ENCODE measurements at places on chromosomes 5 and 9. TPM values are rescaled to one million over a fixed set of nuclear protein-coding genes. Genes with fewer than 3 reads are reported as not detected.

DNA sequence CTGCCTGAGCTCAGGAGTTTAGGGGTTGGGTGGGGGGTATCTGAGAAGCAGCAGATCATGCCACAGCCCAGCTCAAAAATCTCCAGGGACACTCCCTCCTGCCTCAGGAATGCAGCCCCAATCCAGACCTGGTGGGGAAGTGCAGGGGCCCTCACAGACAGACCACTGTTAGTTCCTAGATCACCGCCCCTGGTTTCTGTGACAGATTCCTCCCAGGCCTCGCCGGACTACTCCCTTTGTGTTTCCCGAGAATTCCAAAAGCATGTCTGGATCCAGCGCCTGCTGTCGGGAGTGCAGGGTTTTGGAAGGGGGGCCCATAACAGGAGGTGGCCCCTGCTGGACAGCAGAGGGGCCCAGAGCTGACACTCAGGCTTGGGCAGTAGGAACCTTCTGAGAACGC lies 74.5 kb downstream of the CTSL start:
- DNase-seq: no peak

DNA sequence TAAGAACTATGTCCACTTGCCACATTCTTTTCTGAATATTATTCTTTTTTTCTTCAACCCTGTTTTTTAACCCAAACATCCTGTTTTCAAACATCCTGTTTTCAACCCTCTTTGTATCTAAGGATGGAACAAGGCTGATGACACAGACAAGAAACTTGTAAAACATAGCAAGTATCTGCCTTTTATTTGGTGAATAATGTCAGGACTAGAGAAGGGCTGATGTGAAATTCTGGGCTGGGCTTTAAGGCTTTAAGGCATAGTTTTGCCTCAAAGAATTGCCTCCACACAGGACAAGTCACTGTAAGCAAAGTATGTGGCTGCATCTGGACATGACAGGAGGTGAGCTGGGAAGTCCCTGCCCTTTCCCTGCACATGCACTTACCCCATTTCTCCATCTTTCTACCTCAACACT lies 42.5 kb upstream of the RIC1 start:
- DNase-seq: no peak

DNA sequence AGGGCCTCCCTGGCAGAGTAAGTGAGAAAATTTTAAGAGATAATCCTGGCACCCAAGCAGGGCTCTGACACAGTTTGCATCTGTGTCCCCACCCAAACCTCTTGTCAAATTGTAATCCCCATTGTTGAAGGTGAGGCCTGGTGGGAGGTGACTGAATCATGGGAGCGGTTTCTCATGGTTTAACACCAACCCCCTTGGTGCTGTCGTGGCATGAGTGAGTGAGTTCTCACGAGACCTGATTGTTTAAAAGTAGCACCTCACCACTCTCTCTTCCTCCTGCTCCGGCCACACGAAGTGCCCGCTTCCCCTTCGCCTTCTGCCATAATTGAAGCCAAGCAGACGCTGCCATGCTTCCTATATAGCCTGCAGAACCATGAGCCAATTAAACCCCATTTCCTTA lies 80.1 kb downstream of the FBXW11 start:
- DNase-seq: no peak

DNA sequence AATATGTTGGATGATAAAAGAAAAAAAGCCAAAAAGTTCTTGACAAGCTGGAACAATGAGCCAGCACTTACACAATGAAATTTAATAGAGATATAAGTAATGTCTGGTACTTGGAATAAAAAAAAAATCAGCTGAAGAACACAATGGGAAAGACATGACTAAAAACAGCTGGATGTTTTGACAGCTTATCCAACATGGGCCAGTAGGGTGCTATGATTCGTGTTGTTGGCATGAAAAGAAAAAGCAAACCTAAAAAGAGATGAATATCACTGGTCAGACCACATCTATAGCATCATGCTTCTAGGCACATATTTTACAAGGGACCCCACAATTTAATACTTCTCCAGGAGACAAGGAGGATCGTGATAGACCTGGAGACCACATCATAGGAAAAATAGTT lies 175.3 kb downstream of the ARL15 start:
- no peak for DNase-seq

- DNase-seq: peak; percentile 78
These were observed 55.7 kb downstream of the SUSD1 start for GRCh38 chr9:112119225-112120029.

GRCh38 chr5:39208471-39208870 lies 10.9 kb downstream of the FYB1 start:
- DNase-seq: no peak

- DNase-seq: no peak
These were observed 803.8 kb upstream of the ZNF608 start for GRCh38 chr5:125550274-125550673.

DNA sequence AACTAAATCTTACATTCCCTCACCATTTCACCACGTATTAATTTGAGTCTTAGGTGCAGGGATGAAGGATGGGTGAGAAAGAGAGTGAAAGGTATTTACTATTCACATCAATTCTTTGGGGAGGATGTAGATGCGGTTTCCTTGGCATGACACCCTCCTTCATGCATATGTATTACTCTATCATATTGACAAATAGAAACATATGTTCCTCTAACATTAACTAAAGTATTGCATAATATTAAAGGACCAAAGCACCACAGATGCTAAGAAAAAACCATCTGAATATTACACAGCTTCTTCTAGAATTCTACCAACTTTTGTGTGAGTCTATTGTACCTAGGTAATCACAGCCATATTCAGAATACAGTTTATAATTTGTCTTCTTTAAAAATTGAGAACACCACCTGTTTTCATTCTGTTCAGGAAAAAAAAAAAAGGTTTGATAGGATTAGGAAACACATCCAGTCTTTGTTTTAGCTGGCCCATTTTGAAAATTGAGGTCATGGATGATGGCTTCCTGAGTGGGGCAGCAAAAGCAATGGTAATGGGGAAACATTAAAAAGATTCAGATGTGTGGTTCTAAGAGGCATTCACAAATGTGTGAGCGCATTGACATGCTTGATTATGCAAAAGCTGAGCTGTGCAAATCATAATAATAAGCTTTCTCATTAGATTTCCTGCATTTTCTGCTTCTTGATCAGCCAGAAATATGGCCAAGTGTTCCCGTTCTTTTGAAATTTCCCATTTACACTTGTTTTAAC lies 1011.5 kb upstream of the NUDT12 start:
- DNase-seq: no peak

GRCh38 chr9:121660876-121661275 lies 9.4 kb downstream of the DAB2IP start:
- no peak for DNase-seq

CSNK1A1 gene
- polyA plus RNA-seq: 129 TPM

DNA sequence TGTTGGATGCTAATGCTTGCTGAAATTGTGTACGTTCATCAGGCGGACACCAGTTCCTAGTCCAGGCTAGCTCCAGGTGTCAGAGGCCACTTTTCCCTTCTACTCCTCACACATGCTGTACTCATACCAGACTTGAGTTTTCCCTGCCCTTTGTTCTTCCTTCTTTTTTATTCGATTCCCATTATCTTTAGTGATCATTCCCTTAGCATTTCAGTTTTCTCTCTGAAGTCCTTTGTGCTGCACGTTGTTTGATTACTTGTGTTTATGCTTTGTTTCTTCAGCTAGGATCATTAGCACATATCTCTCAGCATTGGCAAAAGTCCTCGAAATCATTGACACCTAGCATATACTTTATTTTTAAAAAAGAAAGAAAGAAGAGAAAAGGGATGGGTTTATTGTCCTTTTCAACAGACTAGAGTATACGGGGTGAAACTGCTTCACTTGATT lies 409 bp upstream of the COX7C start:
- DNase-seq: no peak

DNA sequence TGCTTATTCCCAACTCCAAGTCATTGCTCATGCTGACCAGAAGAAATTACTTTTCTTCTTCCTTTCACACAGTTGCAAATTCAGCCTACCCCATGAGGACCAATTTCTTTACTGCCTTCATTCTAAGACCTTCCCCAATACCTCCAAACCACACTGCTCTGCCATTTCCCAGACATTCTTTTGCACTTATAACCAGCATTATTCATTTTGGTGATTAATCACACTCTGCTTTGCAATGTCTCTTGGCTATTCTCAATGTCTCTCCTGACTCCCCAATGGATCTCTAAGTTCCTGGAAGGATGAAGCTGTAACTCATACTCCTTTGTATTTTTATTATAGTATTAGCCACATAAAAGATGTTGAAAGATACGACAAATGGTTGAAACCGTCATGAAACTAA lies 105.7 kb upstream of the RANBP3L start:
- DNase-seq: no peak

DNA sequence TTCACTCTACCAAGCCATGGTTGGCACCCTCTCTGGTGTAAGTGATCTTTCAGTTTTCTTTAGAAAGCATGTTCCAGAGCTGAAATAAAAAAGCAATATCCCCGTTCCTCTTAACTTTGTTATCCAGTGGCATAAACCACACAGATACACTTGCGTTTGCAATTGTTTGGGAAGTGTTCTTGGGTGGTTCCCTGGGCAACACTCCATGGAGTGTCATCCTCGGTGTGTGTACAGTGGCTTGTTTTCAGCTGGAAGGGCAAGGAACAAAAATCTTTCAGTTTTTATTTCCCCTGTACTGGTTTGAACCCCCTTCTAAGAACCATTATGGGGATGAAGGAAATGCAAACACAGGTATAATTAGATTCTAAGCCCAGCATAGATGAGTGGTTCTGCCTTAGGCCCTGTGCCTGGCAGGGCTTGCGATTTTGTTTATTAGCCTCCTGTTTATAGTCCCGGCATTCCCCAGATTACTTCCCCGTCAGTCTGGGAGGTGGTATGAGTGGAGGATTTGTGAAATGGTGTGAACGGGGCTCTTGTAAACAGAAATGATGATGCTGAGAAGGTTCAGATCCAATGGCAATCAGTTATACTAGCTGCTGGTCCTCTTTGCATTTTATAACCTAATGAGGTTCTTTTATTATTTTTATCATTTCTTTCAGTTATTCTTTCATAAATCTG lies 76.0 kb upstream of the CD180 start:
- no peak for DNase-seq

TLR4 gene
- 6.2 TPM for polyA plus RNA-seq

DNA sequence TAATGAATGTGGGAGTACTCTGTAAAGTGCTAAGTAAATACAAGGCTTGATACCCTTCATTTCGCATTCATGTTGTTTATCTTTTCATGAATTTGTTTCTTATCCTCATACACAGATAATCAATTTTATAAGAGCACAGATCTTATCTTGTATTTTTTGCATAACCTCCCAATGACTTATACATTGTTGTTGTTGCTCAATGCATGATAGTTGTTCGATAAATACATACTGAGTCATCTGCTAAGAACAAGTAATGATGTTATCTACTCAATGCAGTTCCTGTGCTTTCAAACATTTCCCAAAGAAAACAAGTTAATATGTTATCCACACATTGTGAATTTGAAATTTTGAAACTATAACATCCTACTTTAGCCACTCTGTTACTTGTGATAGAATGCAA lies 60.7 kb downstream of the TAF11L14 start:
- DNase-seq: no peak

- DNase-seq: no peak
These were observed 7.6 kb downstream of the SPRY4 start for GRCh38 chr5:142317173-142317572.

CEL gene
- polyA plus RNA-seq: 268 TPM

MAMDC2 gene
- 7.9 TPM for polyA plus RNA-seq

- DNase-seq: peak; percentile 75
These were observed 193.8 kb upstream of the ZNF618 start for GRCh38 chr9:113682297-113682771.

DNA sequence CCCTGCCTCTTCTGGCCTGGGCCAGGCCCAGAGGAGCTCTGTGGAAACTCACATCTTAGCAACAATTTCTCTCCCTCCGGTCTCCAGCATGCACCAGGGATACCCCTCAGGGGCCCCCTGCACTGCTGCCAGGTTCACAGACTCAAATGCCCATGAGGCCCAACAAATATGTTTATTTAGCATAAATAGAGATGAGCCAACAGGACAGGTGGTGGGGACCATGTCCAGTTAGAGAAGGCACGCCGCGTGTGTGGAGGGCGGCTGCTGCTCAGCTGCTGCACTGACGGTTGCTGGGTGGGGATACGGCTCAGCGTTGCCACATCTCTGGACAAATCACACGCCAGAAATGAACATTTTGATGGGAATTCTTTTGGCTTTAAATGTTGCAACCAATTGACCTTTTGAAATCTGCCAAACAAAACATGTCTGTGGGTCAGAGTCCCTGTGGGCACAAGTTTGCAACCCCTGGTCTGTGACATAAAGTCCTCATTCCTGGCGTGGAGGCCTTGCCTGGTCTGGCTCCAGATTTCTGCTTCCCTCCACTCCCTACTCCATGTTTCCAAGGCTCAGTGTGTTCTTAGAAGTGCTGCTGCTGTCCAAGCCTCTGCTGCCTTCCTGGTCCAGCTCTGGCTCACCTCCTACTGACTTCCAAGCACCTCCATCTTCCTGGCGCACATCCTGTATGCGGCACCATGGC lies 88.9 kb downstream of the AMBP start:
- no peak for DNase-seq

CER1 gene
- 0.06 TPM for polyA plus RNA-seq

DNA sequence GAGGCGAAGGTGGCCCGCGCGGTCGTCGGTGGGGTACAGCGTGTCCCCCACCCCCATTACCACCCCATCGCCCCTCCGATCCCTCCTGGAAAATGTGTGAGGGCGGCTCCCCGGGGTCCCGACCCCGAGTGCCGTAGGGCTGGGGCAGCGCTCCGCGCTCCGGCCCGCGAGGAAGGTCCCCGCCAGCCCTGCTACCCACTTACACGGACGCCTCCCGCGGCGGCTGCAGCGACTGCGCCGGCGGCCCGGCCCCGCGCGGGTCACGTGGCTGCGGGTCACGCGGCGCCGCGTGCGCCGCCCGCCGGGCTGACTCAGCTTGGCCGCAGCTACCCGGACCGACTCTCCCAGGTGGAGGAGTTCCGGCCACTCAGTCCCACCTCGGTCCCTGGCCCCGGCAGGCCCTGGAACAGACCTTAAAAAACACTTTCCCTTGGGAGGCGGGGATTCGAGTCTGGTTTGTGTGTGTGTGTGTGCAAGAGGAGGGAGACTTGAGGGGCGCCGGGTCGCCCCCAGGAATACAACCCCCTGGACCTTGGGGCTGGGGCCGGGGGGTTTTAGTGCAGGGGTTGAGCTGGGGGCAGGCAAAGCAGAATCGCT lies at the start of gene GNPDA1:
GNPDA1 (minus strand) TSS at position 236 of the 597 bp plus-strand sequence. CDS start 992 bp downstream, outside the sequence.
- DNase-seq: peak; percentile 80

GRCh38 chr5:96214442-96215197 lies 218.4 kb downstream of the PCSK1 start:
- no peak for DNase-seq

FCN1 gene
- 0.55 TPM for polyA plus RNA-seq

ASPN gene
- 40.3 TPM for polyA plus RNA-seq

GRCh38 chr5:97297704-97298091 lies 114.7 kb upstream of the RIOK2 start:
- DNase-seq: no peak

PCDHA9 gene
- 0.24 TPM for polyA plus RNA-seq

- DNase-seq: no peak
These were observed 68.2 kb downstream of the EBF1 start for GRCh38 chr5:159031513-159031912.

KIAA1191 gene
- 116 TPM for polyA plus RNA-seq
